A549 (cell line): ENCODE measurements at places on chromosomes 7 and 10. TPM values are rescaled to one million over a fixed set of nuclear protein-coding genes. Genes with fewer than 3 reads are reported as not detected.

DNA sequence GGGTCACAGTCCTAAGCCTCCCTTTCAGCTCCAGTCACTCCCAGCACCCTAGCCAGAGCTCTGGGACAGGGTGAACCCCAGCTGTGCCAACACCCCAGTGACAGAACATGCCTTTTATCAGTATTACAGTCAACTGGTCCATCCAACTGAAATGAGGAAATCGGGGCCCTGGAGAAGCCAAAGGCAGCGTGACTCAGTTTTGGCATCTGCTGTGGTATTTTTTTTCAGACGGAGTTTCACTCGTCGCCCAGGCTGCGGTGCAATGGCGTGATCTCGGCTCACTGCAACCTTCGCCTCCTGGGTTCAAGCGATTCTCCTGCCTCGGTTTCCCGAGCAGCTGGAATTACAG is 3.4 kb upstream of the CLDN15 start:
- DNase-seq: no peak

DNA sequence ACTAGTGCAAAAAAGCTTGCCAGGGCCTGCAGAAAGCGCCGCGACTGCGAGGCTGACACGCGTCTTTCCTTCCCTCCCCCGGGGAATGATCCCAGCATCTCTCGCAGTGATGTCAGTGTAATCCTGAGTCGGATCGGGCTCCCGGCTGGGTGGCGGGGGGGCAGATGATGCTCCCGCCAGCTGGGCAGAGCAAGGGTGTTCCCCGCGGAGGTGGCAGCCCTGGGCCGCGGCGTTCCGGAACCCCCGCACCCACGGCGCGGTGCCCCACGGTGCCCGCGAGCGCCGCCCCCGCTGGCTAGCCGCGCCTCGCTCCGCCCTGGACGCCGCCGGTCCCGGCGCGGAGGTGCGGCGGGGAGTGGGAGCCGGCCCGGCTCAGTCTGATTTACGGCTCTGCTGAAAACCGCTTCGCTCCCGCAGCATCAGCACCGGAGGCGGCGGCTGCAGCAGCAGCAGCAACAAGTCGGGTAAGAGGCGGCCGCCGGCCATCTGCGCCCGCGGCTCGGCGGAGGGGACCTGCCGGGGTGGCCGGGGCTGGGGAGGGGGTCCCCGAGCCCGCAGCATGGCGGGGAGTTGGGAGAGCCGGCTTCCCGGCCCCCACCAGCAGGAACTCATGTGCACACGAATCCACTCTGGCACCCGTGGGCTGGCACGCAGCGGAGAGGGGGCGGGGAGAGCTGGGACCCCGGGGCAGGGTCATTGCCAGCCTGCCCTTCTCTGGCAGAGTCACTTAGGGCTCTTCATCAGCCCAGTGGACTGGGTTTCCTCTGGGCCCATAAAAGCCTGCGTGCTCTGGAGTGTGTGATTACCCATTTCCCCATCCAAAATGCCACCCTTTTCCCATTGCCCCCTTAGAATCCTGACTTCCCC is at the start of gene ZNF365:
ZNF365 (plus strand) TSS at position 375 of the 867 bp plus-strand sequence. CDS start 1,825 bp downstream, outside the sequence.
- DNase-seq: peak; percentile 23

- DNase-seq: no peak
Measured at GRCh38 chr7:43849047-43849446, 20.3 kb downstream of the MRPS24 start.

GRCh38 chr7:121525155-121525819 is 129.2 kb upstream of the FAM3C start:
- DNase-seq: no peak

Gene TWIST1
- 1.2 to 1.6 TPM (median 1.3 TPM) in 3 replicates for polyA plus RNA-seq

Gene TPST1
- polyA plus RNA-seq: 10.5 to 14.7 TPM (median 14.6 TPM) in 3 replicates
